ENCODE measurements at places on chromosomes 2 and 18.

DNA sequence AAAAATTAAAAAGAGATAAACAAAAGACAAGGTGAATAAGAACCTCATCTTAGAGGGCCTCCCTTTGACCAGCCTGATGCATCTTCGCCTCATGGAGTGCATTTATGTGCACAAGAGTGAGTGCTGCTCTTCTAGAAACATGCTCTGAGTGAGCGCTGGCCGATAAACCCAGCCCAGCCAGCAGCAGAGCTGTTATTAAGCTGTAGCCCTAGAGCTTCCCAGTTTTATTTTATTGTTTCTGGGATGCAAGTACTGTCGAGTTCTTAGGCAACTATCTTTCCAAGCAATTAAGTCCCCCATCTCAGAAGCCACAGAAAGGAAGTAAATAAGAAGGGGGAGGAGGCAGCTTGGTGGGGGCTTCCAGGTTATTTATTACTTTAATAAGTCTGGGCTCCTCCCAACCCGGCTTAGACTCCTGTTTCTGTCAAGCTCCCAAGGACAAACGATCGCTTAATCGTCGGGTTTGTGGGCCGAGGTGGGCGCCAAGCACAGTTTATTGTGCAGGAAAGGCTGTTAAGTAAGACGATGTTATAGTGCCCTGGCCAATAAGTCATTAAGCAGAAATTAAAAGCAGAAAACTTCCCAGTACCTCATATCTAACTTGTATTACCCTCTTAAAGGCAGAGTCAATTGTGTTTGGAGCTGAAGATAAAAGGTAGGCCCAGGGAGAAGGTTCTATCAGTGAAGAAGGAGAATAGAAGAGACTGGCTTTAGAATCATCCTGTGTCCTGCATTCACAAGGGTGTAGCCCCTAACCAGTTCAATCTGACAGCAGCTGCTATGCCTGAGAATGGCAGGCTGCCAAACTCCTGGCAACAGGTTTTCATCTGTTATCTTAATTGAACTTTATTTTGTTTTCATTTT is 176.3 kb downstream of the PIK3C3 start:
- no peak for DNase-seq

DNA sequence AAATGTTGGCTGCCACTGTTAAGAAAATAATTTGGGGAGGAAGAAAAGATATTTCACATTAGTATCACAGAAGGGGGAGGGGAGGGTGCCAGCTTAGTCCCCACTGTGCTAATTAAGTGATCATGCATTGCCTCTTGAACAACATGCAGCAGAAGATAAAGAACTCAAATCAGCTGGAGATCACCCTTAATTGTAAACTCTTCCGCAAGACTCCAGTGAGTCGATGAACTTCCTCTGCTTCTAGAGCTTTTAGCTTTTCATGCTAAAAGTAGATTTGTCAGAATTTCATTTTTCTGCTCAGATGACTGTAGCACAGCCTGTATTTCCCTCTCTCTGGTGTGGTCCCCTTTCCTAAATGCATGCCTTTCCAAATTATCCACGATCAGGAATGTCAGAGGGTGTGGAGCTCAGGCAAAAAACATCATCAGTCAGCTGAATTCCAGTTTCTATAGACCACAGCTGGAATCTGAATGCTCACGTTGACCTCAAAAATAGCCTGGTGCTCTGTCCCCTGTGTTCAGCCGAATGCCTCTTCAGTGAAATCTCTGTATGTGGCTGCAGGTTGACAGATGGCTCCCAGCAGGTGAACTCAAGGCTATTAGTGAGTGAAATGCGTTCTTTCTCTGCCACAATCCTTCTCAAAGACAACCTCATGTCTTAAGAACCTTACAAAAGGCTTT is 156.8 kb upstream of the UNC80 start:
- no peak for DNase-seq

DNA sequence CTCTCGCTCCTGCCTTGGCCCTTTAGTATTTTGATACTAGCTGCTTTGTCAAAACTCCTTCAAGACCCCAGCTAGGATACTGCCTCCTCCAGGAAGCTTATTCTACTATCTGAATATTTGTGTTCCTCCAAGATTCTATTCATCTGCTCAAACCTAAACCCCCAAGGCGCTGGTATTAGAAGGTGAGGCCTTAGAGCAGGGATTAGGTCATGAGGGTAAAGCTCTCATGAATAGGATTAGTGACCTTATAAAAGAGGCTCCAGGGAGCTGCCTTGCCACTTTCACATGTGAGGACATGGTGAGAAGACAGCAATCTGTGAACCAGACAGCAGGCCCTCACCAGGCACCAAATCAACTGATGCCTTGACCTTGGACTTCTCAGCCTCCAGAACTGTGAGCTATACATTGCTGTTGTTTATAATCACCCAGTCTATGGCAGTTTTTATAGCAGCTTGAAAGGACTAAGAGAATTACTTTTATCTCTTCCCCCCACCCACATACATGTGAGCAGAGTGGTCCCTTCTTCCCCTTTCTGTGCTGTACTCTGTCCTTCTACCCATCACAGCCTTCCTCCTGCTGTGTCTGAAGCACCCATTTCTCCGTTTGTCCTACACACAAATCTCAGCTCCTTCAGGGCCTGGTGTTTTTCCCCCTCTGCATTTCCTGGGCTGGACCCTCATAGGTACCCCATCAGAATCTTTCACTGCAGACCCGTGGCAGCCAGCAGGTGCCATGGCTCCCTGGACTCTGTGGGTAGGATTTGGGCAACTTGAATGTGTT is 54.5 kb downstream of the HS1BP3 start:
- no peak for DNase-seq

DNA sequence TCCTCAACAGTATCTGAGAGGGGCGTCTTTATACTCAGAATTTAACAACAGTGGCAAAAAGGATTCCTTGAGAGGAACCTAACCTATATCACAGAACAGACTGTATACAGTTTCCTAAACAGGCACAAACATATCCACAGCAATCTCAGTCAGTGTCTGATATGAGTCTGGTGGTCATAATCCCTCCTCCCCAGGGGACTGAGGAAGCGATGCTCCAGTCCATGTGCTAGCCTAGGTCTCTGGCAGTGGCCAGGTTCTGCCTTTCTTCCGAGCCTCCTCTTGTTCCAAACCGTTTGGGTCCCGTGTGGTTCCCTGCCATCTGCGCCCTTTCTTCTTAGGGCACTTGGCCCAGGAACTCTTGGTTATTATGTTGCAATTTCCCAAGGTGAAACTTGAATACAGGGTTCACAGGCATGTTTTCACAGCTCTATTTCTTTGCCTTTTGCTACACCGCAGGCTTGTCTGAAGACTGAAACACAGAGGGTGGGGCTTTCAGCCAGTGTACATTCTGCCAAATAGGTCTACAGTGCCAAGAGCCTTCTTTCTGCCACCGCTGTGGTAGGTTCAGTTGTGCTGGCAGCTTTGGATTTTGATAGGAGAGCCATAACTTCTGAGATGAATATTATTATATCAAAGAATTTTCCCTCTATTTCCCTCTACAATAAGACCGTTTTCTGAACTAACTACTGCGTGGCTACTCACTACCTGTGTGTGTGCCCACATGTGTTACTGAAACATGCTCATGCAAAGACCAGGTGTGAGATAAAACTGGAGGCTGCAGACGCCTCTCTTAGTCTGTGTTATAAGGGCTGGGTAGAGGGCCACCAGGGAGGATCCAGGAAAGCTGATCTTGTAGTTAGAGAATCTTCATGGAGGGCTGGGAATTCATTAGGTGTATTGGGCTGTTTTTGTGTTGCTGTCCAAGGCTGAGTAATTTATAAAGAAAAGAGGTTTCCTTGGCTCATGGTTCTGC is 75.0 kb upstream of the HAAO start:
- DNase-seq, result no peak

DNA sequence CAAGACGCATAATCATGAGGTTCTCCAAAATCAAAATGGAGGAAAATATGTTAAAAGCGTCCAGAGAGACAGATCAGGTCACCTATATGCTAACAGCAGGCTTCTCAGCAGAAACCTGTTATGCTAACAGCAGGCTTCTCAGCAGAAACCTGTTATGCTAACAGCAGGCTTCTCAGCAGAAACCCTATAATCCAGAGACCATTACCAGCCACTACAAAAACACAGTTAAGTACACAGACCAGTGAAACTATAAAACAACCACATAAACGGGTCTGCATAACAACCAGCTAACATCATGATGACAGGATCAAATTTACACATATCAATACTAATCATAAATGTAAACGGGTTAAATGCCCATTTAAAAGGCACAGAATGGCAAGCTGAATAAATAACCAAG is 1548.4 kb upstream of the TMEFF2 start:
- DNase-seq, result no peak

- peak; percentile 78 for DNase-seq
Observed at GRCh38 chr2:74267068-74267467, 68.7 kb downstream of the MTHFD2 start.

DNA sequence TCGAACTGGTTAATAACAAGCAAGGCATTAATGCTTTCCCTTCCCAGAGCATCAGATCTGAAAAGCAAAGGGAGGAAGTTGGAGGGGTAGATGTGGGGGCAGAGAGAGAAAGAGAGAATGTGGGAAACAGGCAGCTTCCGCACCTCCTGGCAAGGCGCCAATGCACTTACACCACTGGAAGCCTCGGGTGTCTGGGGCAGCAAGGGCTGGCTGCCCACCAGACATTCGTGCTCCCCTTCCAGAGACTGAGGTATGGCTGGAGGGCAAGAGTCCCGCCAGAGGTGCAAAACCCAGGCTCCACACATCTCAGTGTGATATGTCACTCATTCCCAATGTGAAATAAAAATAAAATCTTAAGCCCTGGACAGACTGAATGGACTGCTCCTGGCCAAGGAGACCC is 46.4 kb downstream of the TEX51 start:
- DNase-seq, result no peak

DNA sequence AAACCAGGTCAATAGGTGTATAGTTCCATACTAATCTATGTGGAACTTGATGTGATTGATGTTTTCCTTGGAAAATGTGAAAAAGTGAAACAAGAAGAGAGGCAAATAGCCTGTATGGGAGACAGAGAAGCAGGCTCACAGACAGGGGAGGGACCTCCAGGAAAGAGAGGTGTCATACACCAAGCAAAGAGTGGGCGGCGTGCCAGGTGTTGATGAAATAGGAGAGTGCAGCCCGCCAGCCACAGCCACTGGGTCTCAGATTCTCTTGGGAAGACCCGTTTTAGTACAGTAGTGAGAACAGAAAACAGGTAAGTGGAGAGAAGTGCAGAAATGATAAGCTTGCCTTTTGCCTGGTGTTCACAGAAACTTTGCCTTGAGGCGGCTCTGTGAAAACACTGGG is 301.9 kb downstream of the ZNF407 start:
- no peak for DNase-seq

DNA sequence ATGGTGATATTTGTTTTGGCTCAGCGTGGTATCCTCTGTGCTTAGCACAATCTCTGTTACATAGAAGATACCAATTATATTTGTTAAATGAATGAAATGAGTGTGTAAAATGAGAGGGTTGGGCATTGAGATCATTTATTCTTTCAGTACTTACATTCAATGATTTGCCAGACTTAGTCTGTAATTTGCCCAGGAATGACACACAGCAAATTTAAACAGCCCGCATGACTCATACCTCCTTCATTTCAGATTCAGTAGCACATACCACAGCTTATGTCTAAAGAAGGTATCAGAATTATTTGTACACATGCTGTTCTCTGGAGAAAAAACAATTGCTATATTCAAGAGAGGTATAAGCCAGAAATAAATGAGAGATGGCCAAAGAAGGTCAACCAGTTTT is 37.0 kb downstream of the KLHL14 start:
- DNase-seq, result no peak

- DNase-seq, result no peak
Observed at GRCh38 chr18:42860548-42860947, 254.9 kb downstream of the RIT2 start.

DNA sequence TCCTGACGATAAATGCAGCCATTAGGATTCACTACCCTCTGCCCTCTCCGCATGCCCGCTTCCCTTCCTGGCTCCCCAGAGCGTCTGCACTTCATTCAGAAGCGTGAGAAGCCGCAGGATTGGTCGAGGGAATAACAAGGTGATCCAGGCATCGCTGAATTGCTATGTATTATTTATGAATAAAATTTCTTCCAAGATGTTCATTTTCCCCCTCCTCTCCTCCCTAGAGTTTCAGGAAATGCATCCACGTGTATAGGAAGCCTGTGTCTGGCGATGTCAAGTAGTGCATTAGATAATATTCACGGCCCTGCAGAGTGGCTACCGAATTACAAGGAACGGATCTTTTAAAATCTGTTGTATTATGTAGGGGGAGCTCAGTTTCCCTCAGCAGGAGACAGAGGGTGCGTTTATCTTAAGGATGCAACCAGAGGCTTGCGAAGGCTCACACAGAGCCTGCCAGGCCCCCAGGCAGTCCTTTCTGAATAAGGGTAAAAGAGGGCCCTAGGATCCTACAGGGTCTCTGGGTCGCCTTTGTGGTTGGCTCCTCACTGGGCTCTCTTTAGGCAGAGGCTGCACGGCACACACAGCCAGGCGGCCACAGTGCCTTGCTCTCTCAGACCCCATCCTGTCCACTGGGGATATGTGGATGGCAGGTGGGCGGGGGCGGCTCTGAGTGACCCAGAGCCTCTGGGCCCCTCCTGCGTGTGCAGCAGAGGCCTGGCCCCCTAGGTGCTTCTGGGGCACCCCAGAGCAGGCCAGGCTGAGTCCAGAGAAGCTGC is 224.1 kb upstream of the PXDN start:
- DNase-seq, result no peak

DNA sequence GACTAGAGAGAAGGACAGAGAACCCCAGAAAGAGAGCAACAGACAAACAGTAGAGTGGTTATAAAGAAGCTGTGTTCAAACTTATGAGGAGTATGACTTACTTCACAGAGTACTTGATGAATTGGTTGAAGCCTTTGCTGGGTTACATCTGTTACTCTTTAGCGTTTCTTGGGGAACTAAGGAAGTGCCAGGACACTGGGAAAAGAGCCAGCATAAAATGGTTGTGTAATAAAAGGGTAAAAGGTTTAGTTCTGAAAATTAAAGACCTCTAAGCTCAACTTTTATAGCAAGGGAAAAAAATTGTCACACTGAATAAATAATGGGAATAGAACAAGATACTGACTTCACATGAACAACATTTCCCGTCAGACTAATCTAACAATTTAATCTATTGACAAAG is 17.0 kb upstream of the STAT4 start:
- DNase-seq, result no peak

DNA sequence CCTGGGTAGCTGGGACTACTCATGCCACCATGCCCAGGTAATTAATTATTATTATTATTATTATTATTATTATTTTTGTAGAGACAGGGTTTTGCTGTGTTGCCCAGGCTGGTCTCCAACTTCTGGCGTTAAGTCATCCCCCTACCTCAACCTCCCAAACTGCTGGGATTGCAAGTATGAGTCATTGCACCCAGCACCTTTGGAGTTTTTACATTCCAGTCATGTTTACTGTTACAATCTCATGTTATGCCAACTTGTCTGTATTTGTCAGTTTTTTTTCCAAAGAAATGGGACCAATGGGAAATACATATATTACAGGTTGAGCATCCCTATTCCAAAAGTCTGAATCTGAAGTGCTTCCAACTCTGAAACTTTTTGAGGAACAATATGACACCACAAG is 903.8 kb downstream of the SLC4A3 start:
- no peak for DNase-seq

DNA sequence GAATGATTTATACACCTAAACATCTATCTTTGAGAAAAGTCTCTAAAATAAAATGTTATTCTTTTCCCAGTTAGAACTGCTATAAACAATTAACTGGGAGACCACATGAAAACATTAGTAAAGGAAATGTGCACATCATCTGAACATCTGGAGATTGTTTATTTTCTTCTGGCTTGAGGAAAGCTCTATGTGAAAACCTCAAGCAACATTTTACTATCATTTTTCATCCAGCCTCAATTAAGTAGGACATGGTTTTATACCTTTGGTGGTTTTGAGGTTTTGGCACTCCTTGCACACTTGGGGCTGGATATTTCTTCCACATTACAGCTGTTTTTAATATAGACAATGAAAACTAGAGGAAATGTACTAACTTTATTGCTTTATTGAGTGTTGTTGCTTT is 609.5 kb upstream of the SLC8A1 start:
- DNase-seq, result no peak

All from activated CD4-positive, alpha-beta memory T cell treated with anti-CD3 and anti-CD28 coated beads for 36 hours (primary cell).